Frontal cortex (tissue), 4 donors: ENCODE measurements at places on chromosomes 11 and 22.
A peak's percentile ranks its signal among the peaks of the same experiment; 100 is the strongest.

DNA sequence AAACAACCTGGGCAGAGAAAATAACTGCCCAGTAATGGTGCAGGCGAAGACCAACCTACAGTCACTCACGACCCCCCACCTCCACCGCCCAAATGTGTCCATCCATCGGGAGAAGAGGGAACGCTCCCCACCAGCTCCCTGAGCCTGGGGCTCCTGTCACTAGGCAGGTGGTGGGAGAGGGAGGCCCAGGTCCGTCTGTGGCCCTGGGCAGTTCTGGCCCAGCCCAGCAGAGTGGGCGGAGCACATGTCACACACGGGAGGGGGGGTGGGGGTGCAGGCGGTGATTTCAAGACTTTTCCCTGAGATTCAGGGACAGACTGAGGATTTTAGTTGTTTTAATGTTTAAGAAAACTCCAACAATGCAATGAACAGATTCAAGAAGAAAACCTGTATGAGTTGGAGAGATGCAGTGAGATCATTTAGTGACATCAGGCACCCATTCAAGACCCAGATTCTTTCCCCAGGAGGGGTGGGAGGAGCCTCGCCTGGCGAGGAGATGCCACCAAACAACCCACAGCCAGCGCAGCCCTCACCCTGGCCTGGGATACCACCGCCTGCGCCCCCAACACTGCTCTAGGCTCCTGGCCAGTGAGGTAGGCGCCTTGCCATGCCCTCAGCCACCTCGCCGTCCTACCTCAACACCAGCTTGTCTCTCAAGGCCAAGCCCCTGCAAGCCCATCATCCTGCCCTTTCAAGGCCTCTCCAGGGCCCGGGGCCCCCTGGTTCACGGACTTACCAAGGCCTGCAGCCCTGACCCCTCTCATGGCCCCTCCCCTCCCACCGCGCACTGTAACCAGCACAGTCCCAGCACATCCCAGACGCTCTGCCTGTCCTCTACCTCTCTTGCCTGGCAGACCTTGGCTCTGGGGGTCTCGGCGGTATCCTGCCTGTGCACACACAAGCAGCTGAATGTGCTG lies 36.8 kb downstream of the TBX1 start:
- DNase-seq: no peak

- DNase-seq: no peak
Measured at GRCh38 chr11:45395947-45396346, 109.8 kb upstream of the SYT13 start.

GRCh38 chr22:29524442-29525191 lies 28.9 kb downstream of the THOC5 start:
- DNase-seq: no peak

DNA sequence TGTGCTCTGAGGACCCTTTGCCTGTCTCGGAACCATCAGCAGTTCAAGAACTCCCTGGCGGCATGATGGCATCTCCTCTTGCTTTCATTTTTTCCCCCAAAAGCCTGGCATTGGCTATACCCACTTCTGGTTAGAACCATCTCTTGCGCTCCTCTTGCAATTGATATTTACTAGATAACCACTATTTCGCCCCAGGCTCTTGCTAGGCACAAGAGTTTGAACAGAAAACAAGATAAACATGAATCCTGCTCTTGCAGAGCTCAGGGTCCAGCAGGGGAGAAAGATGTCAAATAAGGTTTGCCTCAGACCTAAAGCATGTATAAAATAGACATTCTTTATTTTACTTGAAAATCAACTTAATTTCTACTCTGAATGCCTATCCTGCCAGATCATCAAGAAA lies 33.1 kb downstream of the SLCO2B1 start:
- no peak for DNase-seq

GRCh38 chr11:73263640-73264039 lies 8.5 kb upstream of the P2RY6 start:
- DNase-seq: no peak

GRCh38 chr22:39362271-39362670 lies 12.5 kb downstream of the SYNGR1 start:
- no peak for DNase-seq

- no peak for DNase-seq
Measured at GRCh38 chr22:43740587-43741270, 71.4 kb downstream of the EFCAB6 start.

DNA sequence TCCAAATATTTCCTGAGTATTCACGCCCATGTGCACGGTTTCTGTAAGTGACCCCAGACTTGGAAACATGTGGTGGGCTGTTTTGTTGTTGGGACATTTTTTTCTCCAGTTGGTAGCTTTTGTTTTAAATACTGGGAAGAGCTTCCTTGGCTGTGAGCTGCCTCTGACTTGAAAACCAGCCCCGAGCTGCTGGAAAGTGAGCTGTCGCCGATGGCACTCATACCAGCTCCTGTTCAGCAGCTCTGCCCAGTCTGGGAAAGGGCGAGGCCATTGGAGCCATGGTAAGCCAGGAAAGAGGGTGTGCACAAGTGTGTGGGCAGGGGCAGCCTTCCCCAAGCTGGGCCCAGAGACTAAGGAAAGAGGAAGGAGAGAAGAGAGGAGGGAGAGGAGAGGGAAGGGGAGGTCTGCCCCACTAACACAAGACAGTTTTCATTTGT lies 3.2 kb upstream of the FLI1 start:
- no peak for DNase-seq

DNA sequence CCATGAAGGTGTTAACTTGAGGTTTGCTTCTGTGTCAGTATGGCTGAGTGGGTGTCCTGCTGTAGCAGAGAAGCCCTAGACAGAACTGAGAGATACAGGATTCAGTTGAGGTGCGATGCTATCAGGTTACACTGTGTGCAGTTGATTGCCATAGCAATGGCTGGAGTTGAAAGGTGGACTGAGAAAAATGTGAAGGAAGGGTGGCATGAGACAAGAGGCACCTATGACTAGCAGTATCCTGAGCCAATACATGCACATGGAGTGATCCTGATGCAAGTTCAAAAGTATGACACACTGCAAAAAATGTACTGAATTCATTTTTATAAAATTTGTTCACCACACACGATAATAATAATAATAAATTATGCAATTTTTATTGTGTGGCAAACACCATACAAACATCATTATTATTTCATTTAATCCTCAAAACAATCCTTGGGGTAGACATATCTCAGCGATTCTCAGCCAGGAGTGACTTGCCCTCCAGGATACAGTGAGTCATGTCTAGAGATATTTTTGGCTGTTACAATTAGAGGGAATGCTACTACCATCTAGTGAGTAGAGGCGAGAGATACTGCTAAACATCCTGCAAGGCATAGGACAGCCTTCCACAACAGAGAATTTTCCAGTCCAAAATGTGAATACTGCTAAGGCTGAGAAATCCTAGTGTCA lies 3.9 kb upstream of the PIWIL4 start:
- peak; percentile 45 for DNase-seq
